ENCODE measurements at places on chromosomes 4 and X.

GRCh38 chr4:24887881-24888430, 24.9 kb downstream of the CCDC149 start:
- DNase-seq = no peak

DNA sequence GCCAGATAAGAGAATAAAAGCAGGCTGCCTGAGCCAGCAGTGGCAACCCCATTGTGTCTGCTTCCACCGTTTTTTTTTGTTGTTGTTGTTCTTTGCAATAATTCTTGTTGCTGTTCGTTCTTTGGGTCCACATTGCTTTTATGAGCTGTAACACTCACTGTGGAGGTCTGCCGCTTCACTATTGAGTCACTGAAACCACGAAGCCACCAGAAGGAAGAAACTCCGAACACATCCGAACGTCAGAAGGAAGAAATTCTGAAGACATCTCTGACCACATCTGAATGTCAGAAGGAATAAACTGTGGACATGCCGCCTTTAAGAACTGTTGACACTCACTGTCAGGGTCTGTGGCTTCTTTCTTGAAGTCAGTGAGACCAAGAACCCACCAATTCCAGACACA, 110.5 kb downstream of the PCDH18 start:
- DNase-seq = no peak

GRCh38 chrX:10102046-10102704, 54.6 kb upstream of the CLCN4 start:
- no peak for DNase-seq

DNA sequence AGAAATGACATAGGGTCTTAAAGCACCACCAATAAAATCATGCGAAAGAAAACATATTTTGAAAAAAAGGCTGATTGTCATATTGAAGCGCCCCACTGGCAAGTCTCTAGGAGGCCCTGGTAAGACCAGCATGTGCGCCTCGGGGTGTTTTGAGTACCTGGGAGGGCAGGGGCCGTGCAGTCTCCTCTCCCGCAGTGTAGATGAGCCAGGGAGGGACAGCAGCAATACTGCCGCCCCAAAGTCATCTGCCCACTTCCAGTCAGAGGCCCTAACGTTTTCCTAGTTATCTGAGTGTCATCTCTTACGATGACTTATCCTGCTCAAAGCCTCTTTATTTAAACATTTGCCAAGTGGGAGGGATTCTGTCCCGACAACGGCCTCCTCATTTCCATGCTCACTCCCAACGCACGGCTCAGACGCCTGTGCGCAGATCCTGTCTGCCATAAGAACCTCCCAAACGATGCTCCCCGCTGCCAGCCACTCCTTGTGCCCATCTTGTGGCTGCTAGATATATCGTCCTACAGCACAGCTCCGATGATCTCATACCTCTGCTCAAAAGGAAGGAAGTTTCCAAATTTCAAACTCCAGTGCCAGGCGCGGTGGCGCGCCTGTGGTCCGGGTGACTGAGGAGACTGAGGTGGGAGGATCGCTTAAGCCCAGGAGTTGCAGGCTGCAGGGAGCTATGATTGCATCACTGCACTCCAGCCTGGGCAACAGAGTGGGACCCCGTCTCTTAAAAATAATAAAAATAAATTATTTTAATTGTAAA, 17.2 kb upstream of the SCRG1 start:
- no peak for DNase-seq

DNA sequence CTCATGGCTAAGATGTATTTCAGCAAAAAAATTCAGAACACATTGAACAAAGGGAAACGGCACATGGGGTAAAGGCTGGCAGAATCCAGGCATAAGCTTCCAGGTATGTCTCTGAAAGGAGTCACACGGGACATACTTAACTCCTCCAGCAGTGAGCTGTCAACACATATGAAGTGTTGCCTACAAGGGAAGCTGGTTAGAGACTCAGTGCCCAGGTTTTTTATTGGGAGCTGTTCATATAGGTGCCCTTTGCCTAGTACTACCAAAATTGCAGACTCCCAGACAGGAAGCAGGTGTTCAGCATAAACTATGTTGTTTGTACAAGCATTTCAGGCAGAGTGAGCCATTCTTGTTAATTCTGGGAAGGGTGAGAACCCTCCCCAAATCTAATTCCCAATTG, 77.4 kb upstream of the PUDP start:
- DNase-seq = no peak

DNA sequence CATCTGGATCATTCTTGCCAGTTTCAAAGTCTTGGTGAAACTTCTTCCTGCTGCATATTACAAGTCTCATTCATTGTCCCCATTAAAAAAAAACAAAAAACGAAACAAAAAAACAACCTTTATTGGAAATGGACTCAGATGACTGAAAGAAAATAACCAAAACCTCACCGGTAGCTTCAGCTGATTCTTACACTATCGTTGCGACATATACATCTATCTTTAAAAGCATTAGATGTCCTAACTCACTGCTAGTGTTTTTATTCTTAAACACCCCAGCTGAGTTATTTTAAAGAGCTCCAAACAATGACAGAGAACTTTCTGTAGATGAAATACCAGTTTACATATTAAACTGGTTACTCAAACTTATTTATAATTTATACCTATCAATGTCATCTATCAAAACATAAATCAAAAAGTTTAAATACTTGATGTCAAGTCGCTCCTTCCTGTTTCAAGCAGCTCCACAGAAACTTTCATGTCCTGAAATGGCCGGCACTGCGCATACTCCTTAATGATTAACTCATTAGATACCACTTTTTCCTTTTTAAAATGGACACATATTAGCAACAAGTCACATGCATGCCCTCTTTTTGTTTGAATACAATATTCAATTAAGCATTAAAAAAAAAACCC, 87.2 kb downstream of the HPRT1 start:
- DNase-seq = no peak

- DNase-seq = no peak
Observed at GRCh38 chrX:100747703-100748102, 15.8 kb upstream of the SYTL4 start.

- no peak for DNase-seq
Observed at GRCh38 chr4:147284935-147285334, 196.0 kb upstream of the EDNRA start.

DNA sequence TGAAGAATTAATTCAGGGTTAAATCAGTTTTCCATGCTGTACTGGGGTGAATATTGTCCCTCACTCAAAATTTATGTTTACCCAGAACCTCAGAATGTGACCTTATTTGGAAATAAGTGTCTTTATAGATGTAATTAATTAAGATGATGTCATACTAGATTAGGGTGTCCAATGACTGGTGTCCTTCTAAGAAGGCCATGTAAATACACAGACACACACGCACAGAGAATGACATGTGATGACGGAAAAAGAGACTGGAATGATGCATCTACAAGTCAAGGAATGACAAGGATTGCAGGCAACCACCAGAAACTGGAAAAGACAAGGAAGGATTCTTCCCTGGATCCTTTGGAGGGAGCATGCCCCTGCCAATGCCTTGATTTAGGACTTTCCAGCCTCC, 84.6 kb upstream of the GPR34 start:
- DNase-seq = no peak

DNA sequence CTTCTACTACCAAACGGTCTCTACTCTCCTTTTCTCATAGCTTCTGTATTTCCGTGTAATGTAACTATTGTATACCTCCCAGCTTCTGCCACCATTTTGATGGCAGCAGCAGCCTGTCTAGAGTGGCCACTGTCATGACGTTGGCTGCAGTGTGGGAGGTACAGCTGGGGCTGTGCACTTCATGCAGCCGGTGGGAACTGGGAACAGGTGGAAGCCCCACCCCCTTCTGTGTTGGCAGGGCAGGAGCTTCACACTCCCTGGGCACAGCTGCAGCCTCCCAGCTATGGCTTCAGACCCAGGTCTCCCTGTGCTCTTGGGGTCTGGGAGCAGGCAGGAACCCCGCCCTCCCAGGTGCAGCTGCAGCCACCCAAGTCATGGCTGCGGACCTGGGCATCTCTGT, 49.8 kb upstream of the SEC24B start:
- no peak for DNase-seq

DNA sequence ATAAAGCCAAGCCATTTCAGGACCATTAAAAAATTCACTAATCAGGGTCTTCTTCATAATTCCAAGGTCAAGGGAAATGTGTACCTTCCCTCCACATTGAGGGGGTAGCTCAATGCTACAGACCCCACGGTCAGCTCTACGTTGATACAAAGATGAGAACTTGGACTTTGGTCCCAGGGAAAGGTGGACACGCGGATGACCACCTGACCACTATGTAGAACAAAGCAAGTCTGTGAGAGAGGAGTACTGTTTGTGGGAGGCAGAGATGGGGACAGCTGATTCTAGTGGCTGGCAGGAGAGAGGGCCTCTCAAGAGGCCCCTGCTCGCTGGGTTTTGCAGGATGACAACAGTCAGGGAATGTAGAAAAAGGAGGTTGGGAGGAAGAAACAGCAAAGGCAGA, 58.0 kb downstream of the SLC2A9 start:
- DNase-seq = no peak

DNA sequence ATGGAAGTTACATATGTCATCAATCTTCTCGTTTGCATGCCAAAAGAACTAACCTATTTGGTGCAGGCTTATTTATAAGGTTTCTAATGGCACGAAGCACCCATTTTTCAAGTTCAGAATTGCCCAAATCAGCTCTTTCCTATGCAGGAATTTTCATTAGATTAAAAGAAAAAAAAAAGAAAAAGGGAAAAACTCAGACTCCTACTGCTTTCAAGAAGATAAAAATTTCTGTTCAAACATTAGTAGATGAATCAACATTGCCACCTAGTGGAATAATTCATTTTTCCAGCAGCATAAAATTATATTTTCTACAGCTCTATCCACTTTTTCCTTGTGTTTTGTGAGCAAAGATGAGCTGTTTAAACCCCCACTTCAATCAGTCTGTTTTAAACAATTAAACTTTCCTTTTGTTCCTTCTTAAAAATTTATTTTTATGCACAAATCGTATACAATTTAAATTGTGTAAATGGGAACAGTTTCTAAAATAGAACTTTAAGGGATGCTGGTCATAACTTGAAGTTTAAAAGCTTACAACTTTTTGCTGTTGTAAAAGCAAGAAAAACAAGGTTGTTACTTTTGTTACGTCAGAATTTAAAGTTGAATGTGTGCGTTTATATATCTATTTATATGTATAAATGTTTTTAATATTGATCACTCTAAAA, 309.9 kb downstream of the ARAP2 start:
- no peak for DNase-seq

DNA sequence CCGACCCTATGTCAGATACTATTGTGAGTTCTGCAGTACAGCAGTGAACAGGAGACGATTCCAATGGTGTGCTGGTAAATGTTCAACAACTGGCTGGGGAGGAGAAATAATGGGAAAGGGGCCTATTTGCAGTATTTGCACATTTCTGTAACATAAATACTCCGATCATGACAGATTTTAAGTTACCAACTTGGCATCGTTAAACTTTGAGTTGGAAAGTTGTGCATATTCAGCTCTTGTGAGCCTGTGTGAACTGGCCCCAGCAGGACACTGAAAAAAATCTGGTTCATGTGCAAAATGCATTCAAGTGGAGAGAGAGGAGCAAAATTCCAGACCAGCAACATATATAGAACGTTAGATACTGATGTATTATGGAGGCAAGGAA, 175.0 kb downstream of the MAPK10 start:
- DNase-seq = no peak

DNA sequence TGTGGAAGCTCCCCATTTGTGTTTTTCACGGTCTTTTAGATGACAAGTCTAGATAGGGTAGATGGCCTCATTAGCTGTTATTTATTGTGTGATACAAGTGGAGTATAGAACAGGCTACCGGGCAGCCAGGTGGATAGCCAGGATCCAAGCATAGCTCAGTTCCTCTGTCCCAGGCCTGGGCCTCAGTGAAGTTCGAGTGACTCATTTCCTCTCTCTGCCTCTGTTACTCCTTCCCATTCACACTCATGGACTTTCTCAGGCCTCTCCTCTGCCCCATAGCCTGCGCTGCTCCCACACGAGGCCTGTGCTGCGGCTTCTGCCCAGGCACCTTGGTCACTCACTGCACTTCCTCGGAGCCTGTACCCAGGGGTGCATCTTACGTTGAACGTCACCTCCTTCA, 54.5 kb downstream of the TENM3 start:
- DNase-seq = no peak

DNA sequence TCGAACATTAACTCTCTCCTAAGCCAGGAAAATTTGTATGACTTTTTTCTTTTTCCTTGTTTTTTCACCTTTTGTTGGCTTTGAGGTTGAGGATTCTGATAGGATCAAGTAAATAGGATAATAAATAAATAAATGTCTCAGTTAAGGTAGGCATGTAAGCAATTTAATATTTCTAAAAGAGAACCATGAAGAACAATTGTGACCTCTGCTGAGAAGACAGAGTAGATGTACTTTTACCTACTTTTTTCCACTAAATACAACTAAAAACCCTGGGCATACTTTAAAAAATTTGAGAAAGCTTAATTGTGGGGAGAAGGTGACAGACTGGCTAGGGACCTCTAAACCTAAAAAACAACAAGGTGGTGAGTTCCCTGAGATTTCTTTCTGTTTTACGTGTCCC, 31.6 kb upstream of the CLNK start:
- no peak for DNase-seq

DNA sequence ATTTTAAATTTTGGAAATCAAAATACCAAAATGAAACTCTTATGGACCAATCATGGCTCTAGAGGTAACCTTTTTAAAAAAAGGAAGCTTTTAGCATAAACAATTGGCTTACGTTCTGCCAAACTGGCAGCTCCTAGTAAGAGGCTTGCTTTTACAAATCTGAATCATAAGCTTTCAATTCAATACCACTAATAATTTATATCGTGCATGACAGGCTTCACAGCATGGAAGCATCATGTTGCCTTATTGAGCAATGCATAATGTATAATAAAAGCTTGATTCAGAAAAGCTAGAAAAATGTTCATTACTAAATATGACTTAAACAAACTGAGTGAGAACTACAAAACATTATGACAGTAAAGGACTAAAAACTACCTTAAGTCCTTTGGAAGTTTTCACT, 280.9 kb downstream of the IQCM start:
- no peak for DNase-seq

- no peak for DNase-seq
Observed at GRCh38 chrX:112844250-112844649, 3.6 kb upstream of the AMOT start.

DNA sequence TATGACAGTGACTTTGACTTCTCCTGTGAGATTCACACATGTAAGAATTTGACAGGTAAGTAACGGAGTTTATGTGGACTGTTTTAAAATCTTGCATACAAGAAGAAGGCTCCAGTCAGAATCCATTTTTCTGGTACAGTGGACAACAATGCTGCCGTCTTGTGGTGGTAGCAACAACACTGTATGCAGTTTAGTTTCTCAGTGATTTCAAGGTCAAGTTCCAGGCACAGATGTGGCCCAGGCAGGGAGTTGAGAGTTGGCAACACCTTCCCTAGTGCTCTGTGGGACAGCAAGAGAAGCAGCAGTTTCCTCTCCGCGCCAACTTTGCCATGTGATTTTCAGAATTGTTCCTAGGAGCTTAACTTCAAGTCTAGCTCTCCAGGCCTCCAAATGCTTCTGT, 56.0 kb upstream of the STPG2 start:
- no peak for DNase-seq

GRCh38 chr4:5804656-5805055, 88.2 kb downstream of the CRMP1 start:
- no peak for DNase-seq

- no peak for DNase-seq
Observed at GRCh38 chr4:87227751-87228151, 7.3 kb upstream of the KLHL8 start.

All from activated T-helper 1 cell treated with anti-CD3 and anti-CD28 coated beads, Interleukin-2, amount 50 U/mL, for 16 hours (primary cell).